ENCODE measurements at places on chromosomes 16 and 17.

DNA sequence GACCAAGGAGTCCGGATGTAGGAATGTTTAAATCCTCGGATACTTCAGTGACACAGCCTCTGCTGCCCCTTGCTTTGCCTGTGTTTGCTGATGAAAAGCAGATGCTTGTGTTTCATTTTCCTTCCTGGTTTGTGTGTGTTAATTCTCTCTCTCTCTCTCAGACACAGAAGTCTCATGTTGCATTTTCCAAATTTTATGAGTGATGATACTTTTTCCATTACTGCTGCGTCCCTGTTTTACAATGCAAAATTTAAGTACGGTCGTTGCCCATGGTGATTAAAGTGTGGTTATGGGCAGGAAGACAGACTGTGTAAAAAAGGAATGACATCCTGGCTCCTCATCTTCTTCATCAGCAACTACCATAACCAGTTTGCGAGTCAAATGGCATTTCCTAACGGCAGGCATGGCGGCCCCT is 5.7 kb downstream of the RMI2 start:
- DNase-seq: no peak

DNA sequence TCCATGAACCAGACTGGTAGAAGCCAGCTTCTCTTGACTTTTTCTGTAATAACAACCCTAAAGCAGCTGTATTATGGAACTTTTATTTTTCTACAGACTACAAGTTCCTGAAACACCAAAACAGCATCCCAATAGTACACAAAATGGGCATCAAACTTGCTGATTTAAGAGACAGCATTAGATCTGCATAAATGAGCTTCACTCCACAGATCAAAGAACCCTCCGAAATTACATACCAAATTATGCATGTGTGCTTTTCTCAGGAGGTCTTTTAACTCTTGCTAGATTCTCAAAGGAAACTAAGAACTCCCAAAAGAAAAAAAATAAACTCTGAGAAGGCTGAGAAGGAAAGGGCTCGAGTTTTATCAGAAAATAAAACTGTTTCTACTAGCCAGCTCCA is 12.3 kb downstream of the UBE2G1 start:
- DNase-seq: no peak

DNA sequence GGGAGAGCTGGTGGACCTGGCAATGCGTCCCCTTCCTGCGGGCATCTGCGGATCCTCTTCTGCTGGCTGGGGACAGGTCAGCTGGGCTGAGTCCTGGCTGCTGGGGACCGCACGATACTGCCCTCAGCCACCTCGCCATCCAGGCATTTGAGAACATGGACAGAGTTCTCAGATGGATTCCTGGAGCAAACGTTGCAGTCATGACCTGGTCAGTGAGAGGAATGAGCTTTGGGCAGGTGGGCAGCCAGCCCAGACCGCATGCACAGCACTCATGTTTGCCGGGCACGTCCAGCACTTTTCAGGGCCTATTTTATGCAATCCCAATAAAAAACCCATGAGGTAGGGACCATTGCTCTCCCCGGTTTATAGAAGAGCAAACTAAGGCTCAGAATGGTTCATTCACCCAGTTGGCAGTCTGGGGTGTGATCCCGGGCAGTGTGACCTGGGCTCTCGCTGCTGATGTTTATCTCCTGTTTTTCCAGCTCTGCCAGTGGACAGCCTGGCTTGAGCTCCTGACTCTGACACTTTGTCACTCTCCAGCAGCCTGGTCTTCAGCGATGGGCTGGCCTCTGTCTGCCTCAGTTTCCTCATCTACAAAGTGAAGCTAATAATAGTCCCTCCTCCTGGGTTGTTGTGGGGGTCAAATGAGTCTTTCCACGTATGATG is 294.7 kb downstream of the IRF8 start:
- no peak for DNase-seq

DNA sequence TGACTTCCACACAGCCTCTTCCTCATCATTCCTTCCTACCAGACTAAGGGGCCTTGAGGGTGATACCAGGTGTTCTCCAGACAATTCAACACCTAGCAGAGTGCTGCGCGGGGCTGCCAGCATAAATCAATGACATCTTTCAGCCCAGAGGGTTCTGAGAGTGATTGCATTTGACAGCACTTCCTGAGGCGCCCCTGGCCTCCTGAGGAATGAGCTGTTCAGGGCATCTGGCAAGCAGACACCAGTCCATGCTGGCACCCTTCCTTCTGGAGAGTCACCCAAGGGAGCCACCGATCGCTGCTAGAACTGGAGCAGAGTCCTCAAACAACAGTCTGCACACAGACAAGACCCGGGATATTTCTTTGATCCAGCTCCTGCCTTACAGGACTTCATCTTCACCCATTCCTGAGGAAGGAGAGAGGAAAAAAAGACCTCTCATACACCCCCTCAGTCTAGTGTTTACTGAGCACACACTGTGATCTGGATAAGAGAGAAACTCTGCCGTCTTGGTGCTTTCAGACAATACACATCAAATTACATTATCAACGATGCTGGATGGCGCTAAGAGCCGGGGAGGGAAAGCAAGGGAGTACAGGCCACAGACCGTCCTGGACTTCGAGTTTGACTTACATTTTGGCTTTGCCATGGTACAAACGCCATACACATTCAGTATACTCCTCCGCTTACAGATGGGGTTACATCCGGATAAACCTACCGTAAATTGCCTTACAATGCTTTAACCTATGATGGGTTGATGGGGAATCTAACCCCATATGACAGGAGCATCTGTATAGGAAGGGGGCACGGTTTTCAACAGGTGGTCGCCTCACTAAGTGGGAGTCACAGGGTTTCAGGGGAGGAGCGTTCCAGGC is 23.0 kb downstream of the NPTX1 start:
- no peak for DNase-seq

- peak; percentile 82 for DNase-seq
Observed at GRCh38 chr17:50425682-50426471, at the start of gene ACSF2. Gene ACSF2, plus strand, starts transcription at chr17:50426218. Its CDS starts 44 bp downstream, at chr17:50426262.

DNA sequence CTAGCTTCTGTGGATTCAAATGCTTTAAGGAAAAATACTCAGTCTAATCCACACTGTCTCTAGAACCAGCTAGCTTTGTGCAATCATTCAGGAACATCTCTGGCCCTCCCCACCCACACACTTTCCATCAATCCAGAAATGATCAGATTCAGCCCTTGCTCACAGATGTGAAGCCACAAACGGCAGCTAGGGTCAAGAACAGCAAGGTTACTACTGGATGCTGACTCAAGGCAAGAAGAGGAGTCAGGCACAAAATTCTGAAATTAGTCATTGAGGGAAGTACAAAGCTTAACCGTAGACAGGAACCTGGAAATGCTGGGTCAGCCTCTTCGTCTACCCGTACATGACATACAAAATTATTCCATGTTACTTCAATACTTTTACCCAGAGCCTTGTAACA is 174.6 kb downstream of the CDH13 start:
- peak; percentile 29 for DNase-seq

GRCh38 chr17:45261577-45262515 is at the start of gene SPATA32:
Gene SPATA32, minus strand, starts transcription at chr17:45262094. Its CDS starts 78 bp downstream, at chr17:45262016.
- peak; percentile 75 for DNase-seq

DNA sequence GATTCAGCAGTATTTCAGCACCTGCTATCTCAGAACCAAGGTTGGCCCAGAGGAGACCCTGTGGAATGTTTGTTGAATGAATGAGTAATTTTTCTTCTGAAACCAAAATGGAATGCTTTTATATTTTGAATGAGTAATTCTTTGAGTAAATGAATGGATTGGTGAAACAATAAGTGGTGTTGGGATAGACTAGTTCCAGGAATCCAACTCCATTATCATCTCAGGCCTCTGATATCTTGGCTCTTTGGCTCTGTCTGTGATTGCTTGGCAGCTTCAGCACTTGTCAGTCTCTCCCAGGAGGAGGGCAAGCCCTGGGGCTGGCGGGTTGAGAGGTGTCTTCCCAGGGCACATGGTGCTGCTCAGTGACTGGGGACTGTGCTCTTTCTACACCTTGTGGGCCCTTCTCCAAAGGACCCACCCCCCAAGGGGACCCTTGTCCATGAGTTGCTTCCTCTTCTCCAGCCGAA is 284.4 kb upstream of the FOXF1 start:
- no peak for DNase-seq

- DNase-seq: no peak
Observed at GRCh38 chr17:31413081-31413799, 21.8 kb downstream of the RAB11FIP4 start.

GRCh38 chr17:1137465-1137894 is 42.3 kb downstream of the ABR start:
- no peak for DNase-seq

- DNase-seq: no peak
Observed at GRCh38 chr17:29341726-29342125, 47.8 kb upstream of the NUFIP2 start.

DNA sequence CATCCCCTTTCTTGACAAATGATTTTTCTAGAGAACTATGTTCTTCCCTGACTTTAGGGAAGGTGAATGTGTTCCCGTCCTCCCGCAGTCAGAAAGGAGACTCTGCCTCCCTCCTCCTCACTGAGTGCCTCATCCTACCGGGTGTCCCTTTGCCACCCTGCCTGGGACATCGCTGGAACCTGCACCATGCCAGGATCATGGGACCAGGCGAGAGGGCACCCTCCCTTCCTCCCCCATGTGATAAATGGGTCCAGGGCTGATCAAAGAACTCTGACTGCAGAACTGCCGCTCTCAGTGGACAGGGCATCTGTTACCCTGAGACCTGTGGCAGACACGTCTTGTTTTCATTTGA is 7.4 kb downstream of the NAT9 start:
- DNase-seq: no peak

DNA sequence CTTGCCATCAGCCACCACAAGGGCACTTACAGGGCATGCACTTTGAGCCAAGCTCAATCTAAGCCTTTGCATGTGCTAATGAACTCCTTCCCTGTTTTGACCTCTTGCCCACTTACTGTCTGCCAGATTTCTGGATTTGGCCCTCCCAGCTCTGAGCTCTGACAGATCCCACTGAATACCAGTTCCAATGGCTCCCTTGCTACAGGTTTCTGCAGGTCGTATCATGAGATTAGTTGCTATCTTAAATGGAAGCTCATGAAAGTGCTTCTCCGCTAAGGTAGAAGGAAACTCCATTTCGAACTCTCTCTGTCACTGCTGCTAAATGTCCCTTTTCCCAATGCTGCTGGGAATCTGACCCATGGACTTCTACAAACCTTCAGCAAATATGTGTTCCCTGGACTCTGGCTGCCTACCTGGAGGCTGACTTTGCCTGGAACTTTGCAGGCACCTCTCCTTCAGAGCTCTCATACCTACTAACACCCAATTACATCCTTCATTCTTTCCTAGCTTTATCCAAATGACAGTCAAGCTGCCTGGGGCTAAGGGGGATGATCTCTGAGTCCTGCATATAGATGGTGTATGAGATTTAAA is 23.5 kb upstream of the TOB1 start:
- DNase-seq: no peak

DNA sequence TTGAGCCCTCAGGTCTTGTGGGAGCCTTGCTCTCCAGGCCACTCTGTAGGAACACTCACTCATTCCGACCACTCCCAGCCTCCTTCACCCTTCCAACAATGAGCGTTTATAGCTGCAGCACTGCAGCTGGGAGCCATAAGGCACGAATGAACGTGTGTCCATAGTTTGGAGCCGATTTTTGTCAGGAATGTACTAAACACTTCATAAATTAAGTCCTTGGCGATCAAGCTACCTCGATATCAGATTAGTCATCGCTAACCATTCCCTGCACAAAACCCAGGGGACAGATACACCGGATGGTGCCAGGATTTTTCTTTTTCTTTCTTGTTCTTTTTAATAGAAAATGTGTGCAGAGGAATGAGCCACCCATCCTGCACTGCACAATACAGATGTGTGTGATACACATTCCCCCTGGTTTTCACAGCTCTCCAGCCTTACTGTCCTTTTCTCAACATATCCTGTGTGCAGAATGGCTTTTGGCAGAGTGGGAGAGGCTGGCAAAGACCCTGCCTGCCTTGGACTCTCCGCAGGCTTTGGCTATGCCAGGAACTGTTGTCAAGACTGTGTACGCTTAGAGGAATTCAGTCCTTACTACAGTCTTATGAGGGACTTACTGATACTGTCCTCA is 68.4 kb upstream of the ELAC2 start:
- DNase-seq: no peak

DNA sequence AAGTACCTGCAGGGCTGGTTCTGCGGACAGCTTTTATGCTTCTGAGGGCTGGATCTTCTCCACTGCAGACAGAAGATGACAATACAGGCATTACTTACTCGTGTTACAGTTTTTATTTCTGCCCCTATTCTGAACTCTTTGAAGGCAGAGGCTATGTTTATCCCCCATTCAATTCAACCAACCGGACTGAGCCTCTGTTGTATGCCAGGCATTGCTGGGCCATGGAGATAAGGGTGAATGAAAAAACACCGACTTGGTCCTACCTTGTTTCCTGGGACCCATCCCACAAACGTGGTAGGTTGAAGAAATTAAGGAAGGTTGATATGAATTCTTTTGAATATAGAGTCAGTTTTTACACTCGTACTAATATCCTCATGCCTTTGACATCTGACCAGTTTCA is 10.0 kb upstream of the HP start:
- DNase-seq: no peak

GRCh38 chr16:68915589-68915988 is 72.3 kb downstream of the TANGO6 start:
- DNase-seq: no peak

DNA sequence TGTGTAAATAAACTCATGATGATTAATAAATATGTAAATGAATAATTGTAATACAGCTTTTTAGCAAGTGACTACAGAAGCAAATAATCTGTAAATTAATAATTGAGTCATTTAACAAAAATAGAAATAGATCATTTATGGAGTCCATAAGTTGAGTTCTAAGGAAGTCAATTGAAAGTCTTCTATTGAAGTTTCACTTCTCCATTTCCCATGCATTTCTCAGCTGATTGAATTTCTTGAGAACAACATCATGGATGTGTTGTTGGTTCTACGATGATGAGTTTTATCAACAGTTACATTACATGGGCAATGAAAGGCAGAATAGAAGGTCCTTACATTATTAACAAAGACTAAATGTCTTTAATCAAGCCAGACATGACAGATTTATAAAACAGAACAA is 290.4 kb downstream of the MAP2K6 start:
- DNase-seq: no peak

DNA sequence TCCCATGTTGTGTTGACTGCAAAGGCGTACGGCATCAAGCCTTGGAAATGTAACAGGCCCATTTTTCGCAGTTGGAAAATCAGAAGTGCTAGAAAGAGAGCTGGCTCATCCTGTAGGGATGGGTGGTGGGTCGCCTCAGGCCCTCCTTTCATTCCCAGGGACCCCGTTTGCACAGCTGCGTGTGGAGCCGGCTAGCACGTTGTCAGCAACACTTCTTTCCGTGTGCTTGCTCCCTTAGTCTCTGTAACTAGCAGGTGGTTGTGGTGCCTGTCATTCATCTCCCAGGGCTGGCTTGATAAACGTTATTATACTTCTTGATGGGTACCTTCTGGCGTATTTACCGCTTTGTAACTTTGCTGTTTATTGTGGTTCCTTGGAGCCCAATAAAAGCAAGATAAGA is 239.0 kb upstream of the CACNG5 start:
- DNase-seq: no peak

- peak; percentile 96 for DNase-seq
Observed at GRCh38 chr17:3723556-3724377, at the start of gene HASPIN. Gene HASPIN, plus strand, starts transcription at chr17:3723903. Its CDS starts 33 bp downstream, at chr17:3723936.

Measured in activated T-cell treated with anti-CD3 and anti-CD28 coated beads, Interleukin-2, amount 50 U/mL, for 48 hours (primary cell).